Activated CD8-positive, alpha-beta memory T cell treated with anti-CD3 and anti-CD28 coated beads, Interleukin-2, amount 50 U/mL, for 48 hours (primary cell): ENCODE measurements at places on chromosomes 12 and 14.

DNA sequence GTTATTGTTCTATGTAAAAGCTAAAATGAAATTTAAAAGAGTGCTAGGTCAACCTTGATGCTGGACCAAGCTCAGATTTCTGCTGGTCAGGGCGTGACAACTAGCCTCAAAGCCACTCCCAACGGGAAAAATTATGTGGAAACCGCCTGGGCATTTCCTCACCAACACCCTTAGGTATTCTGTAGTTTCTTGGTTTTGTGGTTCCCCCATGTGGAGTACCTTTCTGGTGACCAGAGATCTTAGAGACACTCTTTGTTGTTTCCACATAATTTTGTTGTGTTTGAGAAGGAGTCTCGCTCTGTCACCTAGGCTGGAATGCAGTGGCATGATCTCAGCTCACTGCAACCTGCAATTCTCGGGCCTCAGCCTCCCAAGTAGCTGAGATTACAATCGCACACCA is 119.9 kb downstream of the DENND5B start:
- no peak for DNase-seq

GRCh38 chr12:121823727-121824115 is 19.9 kb downstream of the SETD1B start:
- no peak for DNase-seq

DNA sequence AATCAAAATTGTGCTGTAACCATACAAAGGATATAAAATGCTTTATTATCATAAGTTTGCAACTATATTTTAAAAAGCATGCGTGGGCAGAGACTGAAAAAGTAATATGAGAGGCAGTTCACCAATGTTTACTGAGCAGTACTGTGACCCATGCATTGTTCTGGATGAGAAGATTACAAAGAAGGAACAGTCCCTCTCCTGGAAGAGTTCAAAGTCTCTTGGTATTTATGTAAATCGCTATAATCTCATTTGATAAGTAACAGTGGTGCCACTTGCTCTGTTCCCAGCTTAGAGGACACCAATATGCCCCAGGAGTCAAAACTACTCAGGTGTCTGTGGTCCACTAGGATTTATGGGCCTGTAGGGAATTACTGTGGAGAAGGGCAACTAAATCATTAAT is 2.1 kb upstream of the CMAS start:
- no peak for DNase-seq

DNA sequence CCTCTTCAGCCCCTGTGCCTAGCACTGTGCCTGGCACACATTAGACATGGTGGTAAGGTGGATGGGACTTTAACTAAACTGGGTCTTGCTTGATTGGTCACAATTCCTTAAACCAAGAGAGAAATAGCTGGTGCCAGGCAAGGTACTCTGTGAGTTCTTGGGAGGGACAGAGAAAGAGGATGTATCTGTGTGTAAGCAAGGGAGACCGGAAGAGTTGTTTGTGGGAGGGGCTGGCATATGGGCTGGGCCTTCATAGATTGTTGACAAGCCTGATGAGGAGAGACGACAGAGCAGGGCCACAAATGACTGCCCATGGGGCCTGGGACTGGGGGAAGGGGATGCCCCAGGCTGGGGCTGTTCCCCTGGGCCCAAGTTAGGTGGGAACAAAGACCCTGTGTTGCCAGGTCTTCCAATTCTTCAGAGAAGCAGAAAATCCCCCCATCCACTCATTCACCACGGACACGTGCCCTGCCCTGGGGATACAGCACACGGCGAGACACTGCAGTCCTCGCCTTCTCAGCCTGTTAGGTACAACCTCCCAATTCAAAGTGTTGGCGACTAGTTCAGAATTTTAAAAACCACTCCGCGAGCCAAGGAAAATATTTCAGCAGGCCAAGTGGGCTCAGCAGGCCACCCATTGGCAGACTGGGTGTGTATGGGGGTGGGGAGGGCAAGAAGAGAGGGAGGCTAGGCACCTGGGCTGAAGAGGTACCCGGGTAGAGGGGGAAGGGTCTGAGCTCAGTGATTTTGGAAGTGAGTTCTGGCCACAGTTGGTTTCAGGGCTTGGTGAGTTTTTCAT is 11.4 kb upstream of the CYP46A1 start:
- DNase-seq, result no peak

DNA sequence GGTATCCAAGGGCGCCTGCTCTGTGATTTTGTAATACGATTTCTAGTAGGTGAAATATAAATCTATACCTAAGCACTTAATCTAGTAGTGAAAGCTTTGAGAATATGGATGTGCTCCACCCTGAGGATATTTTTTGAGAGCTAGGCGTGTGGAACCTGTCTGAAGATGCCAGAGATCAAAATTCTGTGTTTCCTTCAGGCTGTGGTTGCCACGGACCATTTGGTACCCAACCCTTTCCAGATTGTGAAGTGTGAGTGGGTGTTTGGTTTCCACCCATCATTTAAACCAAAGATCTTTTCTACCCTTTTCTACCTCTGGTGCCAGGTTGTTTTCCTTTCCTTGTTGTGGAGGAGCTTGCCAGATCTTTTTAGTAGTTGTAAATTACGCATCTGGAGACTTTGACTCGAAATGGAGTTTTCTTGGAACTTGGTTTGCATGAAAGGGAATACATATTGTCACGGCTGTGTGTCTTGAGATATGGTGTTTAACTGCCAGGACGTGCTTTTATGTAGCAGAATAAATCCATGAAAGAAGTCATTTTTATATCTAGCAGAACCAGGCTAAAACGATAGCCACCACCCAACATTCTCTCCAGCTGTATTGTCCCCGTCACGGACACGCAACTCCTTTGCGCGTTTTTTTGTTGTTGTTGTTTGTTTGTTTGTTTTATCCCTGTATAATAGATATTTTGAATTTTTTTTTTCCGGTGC is 2.2 kb downstream of the LRFN5 start:
- DNase-seq, result no peak

- DNase-seq, result no peak
These were observed 31.4 kb downstream of the FGD6 start for GRCh38 chr12:95185854-95186253.

DNA sequence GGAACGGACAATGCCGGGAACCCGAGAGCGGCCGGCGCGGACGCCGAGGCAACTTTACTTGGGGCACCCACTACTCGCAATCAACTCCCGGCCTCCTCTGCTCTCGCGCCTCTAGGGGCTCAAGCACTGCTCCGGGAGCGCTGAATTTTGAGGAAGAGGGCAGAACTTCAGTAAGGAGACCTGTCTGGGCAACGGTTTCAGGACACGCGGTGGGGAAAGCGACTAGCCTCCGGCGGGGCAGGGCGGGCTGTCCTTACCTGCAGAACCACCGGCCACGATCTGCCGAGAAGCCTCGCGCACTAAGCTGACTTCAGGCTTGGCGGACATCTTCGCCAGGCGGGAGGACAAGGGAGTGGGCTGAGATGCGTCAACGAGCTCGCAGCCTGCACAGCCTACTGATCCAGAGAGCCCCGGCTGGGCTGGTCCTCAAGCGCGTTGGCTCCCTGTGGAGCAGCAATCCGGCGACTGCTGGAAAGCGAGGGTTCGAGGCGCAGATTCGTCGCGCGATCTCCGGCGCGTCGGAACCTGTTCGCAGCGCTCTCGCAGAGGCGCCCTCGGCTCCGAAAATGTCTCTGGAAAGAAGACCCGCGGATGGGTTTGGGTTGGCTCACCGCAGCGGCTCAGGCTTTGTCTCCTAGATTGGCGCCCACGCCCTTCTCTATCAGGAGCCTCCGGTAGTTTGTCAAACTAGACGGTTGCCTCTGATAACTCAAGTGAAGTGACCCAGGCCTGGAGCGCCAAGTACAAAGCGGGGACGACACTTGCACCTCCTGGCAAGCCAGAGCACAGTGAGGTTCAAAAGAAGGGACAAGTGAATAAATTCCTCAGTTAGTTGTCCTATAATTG is at the start of gene SLC25A21:
Gene SLC25A21 (minus strand): TSS at position 583 of the 846 bp plus-strand sequence.
- peak; percentile 49 for DNase-seq

GRCh38 chr14:70999117-70999516 is 91.9 kb downstream of the PCNX1 start:
- DNase-seq, result no peak
